CD8-positive, alpha-beta memory T cell (primary cell): ENCODE measurements at places on chromosomes 7 and 10. TPM values are rescaled to one million over a fixed set of nuclear protein-coding genes. Genes with fewer than 3 reads are reported as not detected.

The ADRA2A gene
- total RNA-seq: not detected

The ATOH7 gene
- total RNA-seq: not detected

The MRPS16 gene
- 146 TPM for total RNA-seq

The LRIT1 gene
- not detected for total RNA-seq

The MYO3A gene
- total RNA-seq: not detected

The TMEM184A gene
- not detected for total RNA-seq

The IFIT3 gene
- total RNA-seq: 0.63 TPM

The CALHM1 gene
- total RNA-seq: not detected

The CCDC146 gene
- total RNA-seq: 1.2 TPM

The GRIFIN gene
- total RNA-seq: not detected

The AEBP1 gene
- total RNA-seq: 8.4 TPM

The STAG3 gene
- total RNA-seq: 5.0 TPM

The OPALIN gene
- total RNA-seq: not detected

The CNPY1 gene
- total RNA-seq: not detected

The BEND7 gene
- total RNA-seq: not detected

The CFAP70 gene
- 0.86 TPM for total RNA-seq

The MOGAT3 gene
- total RNA-seq: not detected

The PITRM1 gene
- total RNA-seq: 132 TPM

The ACTA2 gene
- 35.0 TPM for total RNA-seq
